ENCODE measurements at places on chromosomes 7 and 10.
A peak's percentile ranks its signal among the peaks of the same experiment; 100 is the strongest.

- no peak for DNase-seq
Measured at GRCh38 chr7:102063690-102064180, 222.9 kb upstream of the SH2B2 start.

DNA sequence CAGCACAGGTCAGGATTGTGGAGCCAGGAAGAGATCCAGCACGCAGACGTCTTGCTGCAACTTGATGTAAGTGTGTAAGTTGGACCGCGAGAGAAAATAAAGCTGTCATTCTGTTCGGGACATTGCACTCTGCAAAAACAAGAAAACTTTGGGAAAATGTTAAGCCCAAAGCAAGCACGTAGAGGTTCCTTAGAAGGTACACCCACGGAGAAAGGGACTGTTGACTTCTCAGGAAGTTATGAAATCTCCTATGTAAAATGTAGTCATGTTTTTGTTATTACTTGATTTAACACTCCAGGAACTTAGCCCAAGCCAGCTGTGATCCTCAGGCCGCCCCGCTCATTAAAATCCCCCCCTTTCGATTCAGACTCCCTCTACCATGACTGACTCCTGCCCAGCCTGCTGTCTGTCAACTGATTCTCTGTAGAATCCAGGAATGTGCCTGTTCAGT lies 196.1 kb upstream of the TCF7L2 start:
- no peak for DNase-seq

GRCh38 chr10:118471863-118472262 lies 123.6 kb downstream of the PRLHR start:
- DNase-seq: no peak

GRCh38 chr10:63628526-63629362 lies 107.5 kb downstream of the REEP3 start:
- DNase-seq: peak; percentile 19

DNA sequence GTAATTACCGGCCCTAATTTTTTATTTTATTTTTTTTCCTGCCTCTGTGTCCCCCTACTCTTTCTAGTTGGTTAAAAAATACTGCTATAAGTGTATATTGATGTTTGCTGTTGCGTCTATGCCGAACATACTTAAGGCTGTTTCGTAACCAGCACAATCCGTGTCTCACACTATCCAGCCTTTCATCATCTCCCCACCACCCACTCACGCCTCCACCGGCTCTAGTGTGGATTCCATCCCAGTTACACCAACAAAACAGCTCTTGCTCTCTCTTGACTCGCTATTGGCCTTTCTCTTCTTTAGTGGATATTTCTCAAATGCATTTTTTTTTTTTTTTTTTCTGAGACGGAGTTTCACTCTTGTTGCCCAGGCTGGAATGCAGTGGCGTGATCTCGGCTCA lies 70.1 kb upstream of the CAMK1D start:
- DNase-seq: no peak

DNA sequence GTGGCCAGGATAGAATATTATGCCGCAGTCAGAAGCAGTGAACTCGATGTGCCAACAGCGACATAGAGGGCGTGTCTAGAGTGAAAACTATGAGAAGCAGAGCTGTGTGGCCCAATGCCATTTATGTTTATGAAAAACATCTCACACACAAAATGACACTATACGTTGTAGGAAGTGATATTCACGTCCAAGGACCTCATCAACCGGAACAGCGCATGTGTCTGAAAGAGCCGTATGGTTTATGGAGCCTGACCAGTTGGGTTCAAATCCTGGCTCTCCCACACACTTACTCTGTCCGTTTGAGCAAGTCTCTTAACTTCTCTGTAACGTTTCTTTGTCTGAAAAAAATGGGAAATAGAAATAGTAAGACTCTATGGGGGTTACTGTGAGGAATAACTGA lies 20.5 kb downstream of the TAS2R40 start:
- DNase-seq: no peak

- no peak for DNase-seq
Measured at GRCh38 chr10:48464121-48464870, 140.6 kb downstream of the ARHGAP22 start.

- no peak for DNase-seq
Measured at GRCh38 chr7:70439651-70440050, 692.3 kb upstream of the GALNT17 start.

DNA sequence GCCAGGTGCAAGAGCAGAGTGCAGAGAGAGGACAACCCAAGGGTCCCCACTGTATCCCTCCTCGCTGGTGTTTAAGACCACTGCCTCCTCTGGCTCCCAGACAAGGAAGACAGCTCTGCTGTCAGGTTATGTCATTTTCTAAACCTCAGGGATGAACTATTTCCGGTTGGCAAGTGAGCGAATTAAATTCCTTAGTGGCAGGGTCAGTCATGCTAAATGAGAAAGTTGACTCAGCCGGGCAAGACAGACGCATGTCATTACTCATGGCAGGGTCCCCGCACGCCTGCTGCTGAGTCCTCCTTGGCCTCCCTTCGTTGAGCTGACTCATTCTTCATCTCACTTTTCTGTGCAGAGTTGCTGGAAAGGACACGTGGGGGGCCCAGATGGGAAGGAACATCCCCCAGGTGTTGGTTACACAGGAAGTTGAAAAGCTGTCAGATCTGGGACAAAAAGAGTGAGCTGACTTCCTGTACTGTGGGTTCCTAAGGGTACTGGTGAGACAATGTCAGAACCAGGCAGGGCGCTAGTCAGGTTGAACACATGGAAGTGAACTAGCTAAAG lies 47.1 kb upstream of the UCN3 start:
- no peak for DNase-seq

DNA sequence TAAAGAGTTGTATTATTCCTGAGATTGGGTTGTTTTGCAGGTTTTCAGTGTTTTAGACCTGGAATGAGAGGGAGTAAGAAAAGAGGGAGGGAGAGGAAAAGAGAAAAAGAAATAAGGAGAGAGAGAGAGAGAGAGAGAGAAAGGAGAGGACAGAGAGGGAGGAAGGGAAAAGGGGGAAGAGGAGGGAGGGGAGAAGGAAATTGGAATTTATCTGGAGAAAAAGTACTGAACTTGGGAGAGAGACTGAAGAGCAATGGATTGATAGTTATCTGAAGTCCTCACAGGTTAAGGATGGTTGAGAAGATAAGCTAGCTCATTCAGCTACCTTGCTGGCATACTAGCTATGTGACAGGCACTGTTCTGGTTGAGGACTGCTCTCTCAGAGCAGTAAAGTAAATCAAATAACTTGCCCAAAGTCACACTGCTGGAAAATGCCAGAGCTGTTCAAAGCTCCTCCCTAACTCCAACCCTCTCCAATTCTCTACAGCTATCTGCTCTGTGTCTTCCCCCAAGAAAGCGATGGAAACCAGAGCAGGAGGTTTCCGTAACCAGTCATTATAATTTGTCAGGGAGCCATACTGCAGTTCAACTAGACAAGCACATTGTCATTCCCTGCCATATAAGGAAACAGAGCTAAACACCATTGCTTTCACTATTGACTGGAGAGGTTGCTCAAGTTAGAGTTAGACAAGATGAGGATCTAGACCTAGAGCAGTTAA lies 10.7 kb downstream of the CALD1 start:
- DNase-seq: no peak

DNA sequence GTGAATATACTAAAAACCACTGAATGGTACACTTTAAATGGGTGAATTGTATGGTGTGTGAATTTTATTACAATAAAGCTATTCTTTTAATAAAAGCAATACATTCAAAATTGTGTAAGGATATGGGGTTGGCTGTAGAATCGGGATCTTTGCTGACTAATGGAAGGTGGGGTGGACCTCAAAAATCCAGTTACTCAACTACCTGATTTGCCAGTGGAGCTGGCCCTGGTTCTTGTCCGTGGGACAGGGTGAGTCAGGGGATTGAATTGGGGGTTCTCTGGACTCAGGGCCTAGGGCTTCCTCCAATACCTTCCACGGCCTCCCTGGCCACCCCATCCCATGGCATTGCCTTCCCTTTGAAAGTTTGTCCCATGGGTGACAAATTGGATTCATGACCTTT lies 13.5 kb upstream of the RABGEF1 start:
- DNase-seq: no peak

DNA sequence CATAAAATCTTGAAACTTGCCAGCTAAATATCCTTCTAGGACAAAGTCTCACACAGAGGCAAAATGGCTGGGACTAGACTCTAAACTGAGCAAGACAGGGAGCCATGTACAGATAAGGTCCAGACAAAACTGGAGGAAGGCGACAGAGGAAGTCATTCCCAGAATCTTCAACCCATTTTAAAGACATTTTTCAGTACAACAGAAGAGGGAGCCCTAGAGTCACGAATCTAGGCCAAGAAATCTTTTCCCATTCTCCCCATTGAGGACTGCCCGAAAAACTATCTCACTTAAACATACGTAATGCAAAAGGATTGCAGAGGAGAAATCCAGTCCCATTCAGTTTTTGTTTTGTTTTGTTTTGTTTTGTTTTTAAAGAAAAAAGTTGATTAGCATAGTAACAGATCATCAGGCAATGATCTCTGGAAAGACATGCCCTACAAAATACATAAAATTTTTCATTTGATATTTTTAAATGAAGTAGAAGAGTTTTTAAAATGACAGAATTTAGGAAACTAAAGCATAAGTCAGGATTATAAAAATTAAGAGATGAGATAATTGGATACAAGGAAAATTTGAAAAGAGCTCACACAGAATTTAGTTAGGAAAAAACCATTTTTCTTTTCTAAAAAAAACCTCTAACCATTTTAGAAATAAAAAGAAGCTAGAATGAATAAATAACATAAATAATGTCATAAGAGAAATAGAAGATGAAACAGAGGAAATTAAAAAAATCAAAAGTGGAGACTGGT lies 16.9 kb upstream of the PRF1 start:
- DNase-seq: peak; percentile 46

- DNase-seq: no peak
Measured at GRCh38 chr10:119502618-119503155, 39.8 kb downstream of the RGS10 start.

DNA sequence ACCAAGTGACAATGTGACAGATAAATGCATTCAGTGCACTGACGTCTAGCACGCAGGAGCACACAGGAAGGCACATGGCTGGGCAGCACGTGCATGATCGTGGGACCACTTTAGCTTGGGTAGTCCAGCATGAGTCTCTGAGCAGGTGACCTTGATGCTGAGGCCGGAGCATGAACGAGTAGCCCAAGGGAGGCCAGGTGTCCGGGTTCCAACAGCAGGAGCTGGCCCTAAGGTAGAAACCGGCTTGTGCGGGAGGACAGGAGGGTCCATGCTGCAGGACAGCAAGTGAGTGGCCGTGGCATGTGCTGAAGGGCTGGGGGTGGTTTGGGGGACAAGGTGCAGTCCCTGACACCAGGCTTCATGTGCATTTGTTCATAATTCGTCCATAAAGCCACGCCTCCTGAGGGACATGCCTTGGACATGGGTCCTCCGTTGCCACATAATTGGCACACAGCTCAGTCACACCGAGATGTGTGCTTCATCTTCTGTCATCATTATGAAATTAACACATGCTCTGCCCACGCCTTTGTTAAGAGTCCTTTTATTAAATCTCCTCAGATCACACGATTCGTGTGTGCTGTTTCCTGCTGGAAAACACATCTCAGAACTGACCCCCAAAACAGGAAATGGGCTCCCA lies 3.1 kb upstream of the STK32C start:
- no peak for DNase-seq

- DNase-seq: no peak
Measured at GRCh38 chr10:29181936-29182335, 106.9 kb upstream of the LYZL1 start.

- no peak for DNase-seq
Measured at GRCh38 chr7:139116999-139117398, 7.5 kb upstream of the ZC3HAV1 start.

GRCh38 chr7:40583667-40584444 lies 449.1 kb downstream of the SUGCT start:
- peak; percentile 51 for DNase-seq

DNA sequence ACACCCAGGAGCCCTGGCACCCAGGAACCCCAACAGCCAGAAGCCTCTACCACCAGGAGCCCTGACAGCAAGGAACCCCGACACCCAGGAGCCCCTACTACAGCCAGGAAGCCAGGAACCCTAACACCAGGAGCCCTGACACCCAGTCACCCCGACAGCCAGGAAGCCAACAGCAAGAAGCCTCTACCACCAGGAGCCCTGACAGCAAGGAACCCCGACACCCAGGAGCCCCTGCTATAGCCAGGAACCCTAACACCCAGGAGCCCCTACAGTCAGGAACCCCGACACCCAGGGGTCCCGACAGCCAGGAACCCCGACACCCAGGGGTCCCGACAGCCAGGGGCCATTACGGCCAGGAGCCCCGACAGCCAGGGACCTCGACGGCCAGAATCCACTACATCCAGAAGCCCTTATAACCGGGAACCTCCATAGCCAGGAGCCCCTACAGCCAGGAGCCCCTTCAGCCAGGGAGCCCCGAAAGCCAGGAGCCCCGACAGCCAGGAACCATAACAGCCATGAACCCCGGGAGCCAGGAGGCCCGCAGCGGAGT lies 440 bp upstream of the GLRX3 start:
- DNase-seq: no peak

GRCh38 chr10:50410066-50410811 lies 158.9 kb upstream of the ASAH2 start:
- DNase-seq: no peak

- no peak for DNase-seq
Measured at GRCh38 chr10:8416192-8416701, 361.8 kb downstream of the GATA3 start.

- DNase-seq: no peak
Measured at GRCh38 chr10:110422548-110422947, 75.2 kb upstream of the DUSP5 start.

- no peak for DNase-seq
Measured at GRCh38 chr7:46123-46829, 146.1 kb upstream of the FAM20C start.

DNA sequence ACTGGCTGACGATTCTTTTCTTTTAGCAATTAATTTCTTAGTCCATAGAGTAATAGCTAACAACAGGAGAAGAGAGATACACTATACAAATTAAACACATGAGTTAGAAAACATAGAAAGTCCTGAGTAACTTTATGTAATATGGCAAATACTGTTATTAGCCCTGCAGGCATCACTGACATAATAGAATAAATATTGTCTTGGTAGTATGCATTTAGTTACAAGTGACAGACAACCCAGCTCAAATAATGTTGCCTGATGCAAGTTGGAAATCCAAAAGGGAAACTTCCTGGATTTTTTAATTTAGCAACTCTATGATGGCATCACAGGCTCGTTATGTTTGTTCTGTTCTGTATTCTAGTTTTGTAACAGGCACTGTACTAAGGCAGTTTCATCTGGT lies 95.1 kb downstream of the DKK1 start:
- no peak for DNase-seq

GRCh38 chr10:72277340-72277995 lies 3.7 kb downstream of the DDIT4 start:
- DNase-seq: no peak

GRCh38 chr7:2016021-2016631 lies 216.6 kb downstream of the MAD1L1 start:
- DNase-seq: no peak

GRCh38 chr10:70122742-70123141 lies 9.9 kb downstream of the AIFM2 start:
- no peak for DNase-seq

DNA sequence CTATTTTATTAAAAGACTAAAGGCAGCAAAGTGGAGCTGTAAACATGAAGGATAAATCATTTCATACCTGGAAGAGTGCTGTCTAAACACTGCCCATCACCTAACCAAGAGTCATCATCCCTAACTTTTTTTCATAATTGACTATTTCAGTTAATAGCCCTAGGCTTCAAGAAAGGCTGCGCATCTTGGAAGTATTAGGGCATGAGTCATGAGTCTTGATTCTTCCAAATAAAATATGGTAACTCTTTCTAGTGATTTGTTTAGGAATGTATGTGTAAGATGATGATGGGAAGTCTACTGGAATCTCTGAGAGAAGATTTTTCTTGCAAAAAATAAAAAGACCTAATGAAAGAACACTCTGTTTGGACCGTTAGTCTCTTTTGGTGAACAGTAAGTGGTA lies 207.7 kb upstream of the AHR start:
- peak; percentile 95 for DNase-seq
